ENCODE measurements at places on chromosomes 5 and 9.

DNA sequence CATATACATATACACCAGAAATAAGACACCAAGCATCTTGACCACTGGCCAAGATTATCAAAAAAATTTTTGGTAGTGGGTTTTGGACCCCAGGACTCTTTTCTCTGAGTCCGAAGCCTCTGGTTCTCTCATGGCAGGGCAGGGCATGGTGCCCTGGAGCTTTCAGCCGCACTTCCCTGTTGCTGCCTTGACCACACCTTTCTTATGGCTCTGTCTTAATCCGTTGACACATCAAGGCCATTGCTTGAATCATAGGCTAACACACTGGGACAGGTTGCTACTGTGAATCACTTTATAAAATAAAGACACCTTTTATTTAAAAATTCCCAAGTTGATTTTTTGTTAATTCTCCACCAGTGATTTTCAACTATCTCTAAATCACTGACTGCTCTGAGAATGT, 45.4 kb upstream of the CAST start:
- DNase-seq, result no peak

DNA sequence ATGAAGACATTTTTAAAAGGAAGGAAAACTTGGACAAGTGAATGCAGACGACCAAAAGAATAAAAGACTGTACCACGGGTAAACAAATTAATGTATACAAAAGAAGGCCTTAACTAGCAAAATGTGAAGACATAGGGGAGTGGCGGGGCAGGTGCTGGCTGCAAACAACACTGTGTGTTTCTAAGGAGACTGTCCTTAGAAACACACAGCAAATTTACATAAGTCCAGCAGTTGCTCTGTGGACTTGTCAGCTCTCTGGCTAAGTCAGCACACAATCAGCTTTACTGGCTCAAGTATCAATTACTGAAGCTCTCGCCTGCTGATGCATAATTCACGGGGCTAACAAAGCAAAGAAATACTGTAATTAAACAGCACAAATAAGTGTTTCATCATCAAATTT, 24.8 kb downstream of the PTBP3 start:
- no peak for DNase-seq

DNA sequence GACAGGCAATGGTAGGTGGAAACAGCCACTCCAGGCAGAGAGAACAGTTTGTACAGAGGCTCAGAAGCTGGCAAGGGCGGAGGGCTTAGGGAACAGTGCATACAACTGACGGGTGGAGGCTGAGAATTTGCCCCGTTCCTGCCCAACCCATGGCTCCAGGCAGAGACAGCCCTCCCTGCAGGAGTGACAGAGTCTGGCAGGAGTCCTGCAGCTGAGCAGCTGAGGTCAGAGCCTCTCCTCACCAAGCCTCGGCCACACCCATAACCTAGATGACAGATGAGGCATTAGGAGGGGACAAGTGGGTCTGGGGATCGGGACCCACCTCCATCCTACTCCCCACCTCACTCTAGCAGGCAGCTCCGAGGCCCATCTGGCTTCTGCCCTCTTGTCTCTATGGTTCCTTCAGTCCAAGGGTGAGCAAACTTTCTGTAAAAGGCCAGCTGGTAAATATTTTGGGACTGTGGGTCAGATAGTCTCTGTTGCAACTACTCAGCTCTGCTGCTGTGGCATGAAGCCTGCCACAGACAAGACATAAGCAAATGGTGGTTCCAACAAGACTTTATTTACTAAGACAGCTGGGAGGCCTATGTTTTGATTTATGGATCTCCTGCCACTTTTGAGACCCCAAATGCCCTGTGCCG, 83.7 kb downstream of the SH3TC2 start:
- DNase-seq, result no peak

- no peak for DNase-seq
Observed at GRCh38 chr9:95132366-95133324, 184.9 kb downstream of the FANCC start.

- no peak for DNase-seq
Observed at GRCh38 chr9:131409458-131409992, 15.6 kb downstream of the PRRC2B start.
